Fibroblast of gingiva (primary cell): ENCODE measurements at places on chromosomes 6 and 20.

- no peak for DNase-seq
These were observed 199.9 kb downstream of the CD83 start for GRCh38 chr6:14317387-14317970.

GRCh38 chr20:58700823-58701222 lies 8.2 kb downstream of the NPEPL1 start:
- no peak for DNase-seq

DNA sequence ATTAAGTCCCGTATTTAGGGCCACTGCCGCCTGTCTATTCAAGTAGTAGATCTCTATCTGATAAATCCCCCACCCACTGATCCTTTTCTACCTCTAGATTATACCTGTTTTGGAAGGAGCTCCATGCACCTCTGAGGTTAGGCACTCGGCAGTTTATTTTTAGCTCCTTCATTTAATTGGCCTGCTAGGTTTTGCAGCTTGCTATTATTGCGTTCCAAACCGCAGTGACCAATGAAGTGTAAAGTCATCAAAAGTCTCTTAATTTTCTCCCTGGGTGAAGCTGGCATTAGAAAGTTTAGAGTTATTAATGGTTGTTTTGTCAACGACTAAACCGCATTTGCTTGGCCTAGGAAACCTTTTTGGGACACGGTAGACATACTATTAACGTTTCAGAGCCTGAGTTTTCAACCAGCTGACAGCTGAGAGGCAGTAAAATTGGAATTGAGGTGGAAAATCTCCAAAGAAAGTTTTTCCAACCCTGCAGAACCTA lies 60.0 kb downstream of the RFPL4B start:
- DNase-seq: no peak

DNA sequence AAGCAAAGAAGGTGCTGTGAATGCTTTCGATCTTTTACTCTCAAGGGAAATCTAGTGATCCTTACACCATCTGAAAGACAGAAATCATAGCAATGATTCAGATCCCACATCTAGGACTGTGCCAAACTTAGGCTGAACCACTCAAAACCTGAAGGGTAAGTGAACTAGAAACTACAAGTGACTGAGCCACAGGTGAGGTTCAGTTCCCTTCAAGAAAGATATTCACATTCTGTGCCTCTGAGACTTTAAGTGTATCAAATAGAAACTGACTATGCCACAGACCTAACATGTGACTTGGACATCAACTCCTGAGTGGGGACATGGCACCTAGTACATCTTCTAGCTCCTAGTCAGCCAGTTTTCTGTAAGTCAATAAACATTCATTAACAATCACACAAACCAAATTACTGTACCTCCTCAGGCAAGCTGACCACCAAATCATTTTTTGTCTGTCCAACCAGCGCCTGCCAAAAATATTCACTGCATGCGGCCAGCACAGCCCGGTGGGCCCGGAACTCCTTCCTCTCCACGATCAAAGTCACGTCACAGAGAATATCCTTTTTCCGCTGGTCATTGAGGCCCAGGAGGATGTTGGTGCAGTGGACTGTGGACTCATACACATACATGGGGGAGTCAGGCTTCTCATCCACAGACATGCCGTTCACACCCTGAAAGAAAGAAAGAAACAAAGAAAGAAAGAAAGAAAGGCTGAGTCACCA lies 114.1 kb downstream of the GJA10 start:
- DNase-seq: no peak

- no peak for DNase-seq
These were observed 642.1 kb downstream of the EPHA7 start for GRCh38 chr6:92777146-92777740.
